ENCODE measurements at places on chromosomes 7 and 10.

GRCh38 chr7:51249187-51249945, 67.2 kb downstream of the COBL start:
- no peak for DNase-seq

DNA sequence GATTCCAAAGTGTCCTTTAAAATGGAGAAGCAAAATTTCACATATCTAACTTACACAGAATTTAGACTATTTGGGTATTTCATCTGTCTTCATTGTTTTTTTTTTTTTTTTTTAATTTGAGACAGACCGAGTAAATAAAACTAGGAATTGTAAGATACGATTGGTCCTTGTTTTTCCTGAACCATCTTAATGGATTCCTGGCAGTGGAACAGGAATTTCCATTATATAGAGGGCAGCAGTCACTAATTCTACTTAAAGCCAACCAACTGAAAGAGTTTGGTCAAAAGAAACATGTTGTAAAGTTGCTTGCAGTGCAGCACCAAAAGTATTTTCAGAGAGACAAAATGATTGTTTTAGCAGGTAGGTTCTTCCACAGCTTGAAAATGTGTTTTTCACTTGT, 72.5 kb upstream of the HGF start:
- no peak for DNase-seq

- DNase-seq = no peak
Measured at GRCh38 chr7:73778801-73779389, 8.8 kb upstream of the CLDN3 start.

- no peak for DNase-seq
Measured at GRCh38 chr7:90894122-90894521, 298.0 kb downstream of the CDK14 start.

DNA sequence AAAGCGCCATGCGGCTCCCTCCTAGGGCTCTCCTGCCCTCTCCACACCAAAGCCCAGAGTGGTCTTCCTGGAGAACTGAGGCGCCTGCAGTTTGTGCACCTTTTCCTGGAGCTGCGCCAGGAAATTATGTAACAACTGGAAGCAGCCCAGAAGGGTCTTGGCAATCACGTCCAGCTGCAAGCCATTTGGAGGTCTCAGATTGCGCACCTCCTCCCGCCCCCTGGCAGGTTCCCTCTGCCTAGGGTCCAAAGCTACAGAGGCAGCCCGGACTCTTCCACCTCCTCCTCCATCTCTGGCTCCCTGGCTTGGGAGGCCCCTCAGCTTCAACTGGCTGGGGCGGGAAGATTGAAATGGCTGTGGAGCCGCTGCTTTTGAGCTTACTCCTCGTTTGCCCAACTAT, 34.0 kb upstream of the SFTPD start:
- DNase-seq = no peak

GRCh38 chr7:85464042-85464651, 277.3 kb upstream of the SEMA3D start:
- DNase-seq = no peak

DNA sequence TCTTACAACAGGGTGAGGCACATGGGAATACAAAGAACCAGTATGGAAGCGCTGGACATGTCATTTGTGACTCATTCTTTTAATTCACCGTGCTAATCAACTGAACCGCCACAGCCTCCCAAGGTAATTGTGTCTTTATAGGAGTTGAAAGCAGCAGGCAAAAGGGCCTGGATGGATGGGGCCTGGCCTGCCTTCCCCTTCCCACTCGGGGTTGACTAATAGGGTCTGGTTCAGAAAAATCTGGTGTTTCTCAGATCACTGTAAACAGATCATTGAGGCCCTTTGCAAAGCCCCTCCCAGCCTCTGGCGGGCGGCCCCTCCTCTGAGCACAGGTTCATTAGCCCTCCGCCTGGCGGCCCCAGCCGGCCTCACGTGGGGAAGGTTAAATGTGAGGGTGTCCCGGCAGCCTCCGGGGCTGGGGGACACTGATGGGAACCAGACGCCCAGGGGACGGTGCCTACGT, 100.8 kb downstream of the EBF3 start:
- no peak for DNase-seq

- DNase-seq = no peak
Measured at GRCh38 chr7:51344406-51345138, 28.0 kb upstream of the COBL start.

DNA sequence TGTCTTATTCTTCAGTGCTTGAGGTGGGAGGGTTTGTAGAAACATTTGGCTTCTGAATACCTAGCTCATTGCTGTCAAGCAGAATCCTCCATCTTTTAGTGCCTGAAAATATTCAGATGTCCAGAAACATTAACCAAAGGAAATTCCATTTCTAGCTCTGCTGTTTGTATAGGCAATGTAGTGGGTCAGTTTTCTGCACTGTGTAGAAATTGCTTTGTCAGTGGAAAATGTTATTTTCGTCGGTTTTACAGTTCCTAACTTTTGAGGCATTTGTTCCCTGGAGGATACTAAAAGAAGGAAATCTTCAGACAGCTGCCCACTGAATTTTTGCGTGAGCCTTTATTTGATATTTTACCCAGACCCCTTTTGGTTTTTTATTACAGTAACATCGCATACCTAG, 143.4 kb downstream of the TPST1 start:
- no peak for DNase-seq

DNA sequence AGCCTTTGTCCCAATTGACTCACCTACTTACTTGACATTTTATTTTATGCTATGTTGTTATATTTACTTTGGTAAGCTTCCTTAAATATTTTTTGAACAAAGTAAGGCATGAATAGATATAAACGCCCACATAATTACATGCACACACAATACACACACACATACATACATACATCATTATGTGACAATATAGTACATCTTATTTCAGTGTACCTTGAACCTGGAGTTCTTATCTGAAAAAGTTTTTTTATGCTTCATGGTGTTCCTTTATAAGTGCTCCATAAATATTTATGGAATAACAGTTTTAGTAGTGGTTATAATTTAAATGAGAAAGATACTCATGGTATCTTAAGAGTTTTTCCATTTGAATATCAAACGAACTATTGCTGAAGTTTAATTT, 102.8 kb upstream of the MTPN start:
- DNase-seq = no peak

DNA sequence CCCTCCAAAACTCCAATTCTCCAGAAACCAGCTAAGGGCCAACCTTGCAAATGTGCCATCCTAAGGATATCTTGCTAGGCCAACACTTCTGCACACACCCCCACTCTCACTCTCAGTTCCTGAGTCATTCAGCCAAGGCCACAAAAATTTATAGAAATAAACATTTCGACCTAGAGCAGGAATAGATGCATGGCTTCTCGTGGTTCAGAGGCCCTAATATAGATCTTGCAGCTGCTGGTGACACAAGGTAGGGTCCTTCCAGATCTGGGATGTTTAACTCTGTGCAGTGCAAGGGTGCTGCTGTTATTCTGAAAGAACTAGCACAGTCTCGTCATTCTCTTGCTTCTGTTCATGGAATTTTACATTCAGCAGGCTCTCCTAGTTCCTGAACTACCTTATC, 369.3 kb downstream of the CALN1 start:
- DNase-seq = no peak

DNA sequence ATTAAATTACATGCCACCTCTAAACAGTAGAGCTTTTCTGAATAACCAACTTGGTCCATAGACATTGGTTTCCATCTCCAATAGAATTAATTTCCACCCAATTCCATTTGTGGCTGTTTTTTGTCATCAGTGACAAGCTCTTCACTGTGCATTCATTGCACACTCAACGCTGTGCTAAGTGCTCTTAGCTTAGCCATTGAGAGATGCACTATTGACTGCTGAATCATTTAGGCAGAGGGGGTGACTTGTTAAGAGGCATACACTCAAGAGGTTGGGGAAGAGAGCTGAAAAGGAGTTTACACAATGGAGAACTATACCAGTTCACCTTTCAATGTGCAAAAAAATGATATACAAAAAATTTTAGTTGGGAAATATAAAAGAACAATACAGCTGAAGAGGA, 31.9 kb upstream of the CBLL1 start:
- no peak for DNase-seq

- DNase-seq = no peak
Measured at GRCh38 chr7:22676385-22676784, 50.6 kb upstream of the IL6 start.

GRCh38 chr7:112006071-112006470, 200.1 kb downstream of the DOCK4 start:
- DNase-seq = no peak

DNA sequence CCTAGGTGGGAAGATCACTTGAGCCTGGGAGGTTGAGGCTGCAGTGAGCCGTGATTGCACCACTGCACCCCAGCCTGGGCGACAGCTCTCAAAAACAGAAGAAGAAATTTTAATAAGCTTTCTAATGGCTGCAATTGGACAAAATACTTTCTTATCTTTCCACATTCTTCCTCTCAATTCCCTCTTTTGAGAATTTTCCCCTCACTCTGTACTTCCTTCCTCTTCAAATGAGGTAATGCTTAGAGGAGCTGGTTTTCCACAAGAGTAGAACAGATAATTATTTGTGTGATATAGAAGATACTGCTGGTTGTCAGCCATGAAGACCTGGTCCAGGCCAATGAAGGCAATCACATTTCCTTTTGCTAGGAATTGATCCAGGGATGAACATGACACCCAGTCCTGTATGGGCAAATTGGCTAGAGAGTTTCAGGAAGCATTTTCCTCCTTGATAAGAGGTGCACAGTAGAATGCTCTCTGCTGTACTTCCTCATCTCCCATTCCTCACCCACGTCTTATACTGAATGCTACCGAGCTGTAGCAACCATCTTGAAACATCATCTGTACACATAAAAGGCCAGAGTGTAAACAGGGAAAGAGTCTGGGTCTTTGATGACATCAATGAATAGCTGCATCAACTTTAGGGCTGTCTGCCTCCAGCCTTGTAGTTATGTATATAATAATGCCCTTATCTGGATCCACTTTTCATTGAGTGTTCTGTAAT, 103.9 kb downstream of the CDK6 start:
- DNase-seq = no peak

- DNase-seq = no peak
Measured at GRCh38 chr7:47357863-47358262, 224.0 kb downstream of the TNS3 start.

DNA sequence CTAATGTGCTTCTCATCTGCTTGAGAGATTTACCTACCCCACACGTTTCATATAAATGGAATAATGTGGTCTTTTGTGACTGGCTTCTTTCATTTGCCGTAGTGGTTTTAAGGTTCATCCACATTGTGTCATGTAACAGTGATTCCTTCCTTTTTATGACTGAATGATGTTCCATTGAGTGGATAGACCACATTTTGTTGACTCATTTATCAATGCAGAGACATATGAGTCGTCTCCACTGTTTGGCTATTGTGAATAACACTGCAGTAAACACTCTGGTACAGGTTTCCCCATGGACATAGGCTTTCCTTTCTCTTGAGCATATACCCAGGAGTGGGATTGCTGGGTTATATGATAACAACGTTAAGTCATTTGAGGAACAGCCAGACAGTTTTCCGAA, 2.0 kb upstream of the AOC1 start:
- no peak for DNase-seq

- no peak for DNase-seq
Measured at GRCh38 chr7:92560602-92561001, 29.6 kb downstream of the FAM133B start.

- no peak for DNase-seq
Measured at GRCh38 chr10:59319854-59320253, 42.5 kb downstream of the FAM13C start.

- DNase-seq = no peak
Measured at GRCh38 chr10:123715546-123715945, 49.4 kb downstream of the GPR26 start.

GRCh38 chr7:83575436-83575835, 73.5 kb downstream of the SEMA3E start:
- no peak for DNase-seq

GRCh38 chr7:82416402-82416801, 27.2 kb downstream of the CACNA2D1 start:
- DNase-seq = no peak

GRCh38 chr7:25369786-25370185, 141.5 kb upstream of the NPVF start:
- DNase-seq = no peak

DNA sequence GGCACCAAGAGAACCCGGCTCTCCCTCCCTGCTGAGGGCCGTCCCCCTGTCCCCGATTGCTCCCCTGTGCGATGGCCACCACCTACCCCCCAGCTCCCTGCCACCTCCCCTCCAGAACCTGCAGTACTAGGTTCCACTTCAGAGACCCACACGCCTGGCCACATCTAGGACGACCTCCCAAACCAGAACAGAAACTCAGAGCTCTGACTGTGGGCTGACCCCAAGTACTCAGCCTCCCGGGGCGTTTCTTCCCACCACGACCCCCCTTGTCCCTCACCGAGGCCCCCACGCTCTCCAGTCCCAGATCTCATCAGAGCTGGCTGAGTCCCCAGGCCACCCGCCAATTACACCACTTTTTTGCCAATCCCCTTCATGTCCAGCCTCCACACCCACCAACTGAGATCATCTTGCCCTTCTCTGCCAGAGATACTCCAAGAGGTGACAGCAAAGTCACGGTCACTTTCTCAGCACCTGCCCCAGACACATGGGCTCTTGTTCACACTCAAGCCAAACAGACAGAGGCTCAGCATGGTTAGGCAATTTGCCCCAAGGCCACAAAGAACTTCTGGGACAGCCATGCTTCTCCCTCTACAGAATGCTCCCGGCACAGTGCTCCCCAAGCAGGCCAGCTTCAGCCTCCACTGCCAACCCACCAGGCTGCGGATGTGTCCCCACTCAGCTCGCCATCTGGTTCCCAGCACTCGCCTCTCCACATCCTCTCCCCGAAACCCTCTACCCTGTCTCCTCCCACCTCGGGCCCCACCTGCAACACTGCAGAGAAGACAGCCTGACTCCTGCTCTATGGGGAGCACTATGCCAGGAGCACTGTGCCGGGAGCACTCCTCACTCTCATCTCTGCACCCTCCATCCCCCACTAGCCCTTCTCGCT, 4.7 kb downstream of the TMEM120A start:
- no peak for DNase-seq

GRCh38 chr7:130649004-130649790, 19.4 kb downstream of the COPG2 start:
- no peak for DNase-seq
